Skeletal muscle cell (primary cell): ENCODE measurements at places on chromosomes 1 and 21.
A peak's percentile ranks its signal among the peaks of the same experiment; 100 is the strongest.

DNA sequence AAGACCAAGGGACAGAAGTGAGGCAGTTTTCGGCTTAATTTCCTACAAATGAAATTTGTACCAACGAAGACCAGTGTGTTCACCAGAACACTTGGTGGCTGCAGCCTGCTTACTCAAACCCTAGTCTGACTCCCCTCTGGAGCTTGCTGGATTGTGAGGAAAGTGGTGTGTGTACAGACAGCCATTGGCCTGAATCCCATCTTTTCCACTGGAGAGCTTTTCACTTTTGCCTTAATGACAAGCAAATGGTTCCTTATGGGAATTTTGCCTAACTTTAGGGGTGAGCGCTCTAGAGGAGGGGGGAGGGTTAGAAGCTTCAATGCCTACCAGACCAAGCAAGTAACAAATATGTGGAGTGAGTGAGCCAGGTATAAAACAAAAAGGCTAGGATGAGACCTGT is 17.3 kb downstream of the METTL13 start:
- no peak for DNase-seq

DNA sequence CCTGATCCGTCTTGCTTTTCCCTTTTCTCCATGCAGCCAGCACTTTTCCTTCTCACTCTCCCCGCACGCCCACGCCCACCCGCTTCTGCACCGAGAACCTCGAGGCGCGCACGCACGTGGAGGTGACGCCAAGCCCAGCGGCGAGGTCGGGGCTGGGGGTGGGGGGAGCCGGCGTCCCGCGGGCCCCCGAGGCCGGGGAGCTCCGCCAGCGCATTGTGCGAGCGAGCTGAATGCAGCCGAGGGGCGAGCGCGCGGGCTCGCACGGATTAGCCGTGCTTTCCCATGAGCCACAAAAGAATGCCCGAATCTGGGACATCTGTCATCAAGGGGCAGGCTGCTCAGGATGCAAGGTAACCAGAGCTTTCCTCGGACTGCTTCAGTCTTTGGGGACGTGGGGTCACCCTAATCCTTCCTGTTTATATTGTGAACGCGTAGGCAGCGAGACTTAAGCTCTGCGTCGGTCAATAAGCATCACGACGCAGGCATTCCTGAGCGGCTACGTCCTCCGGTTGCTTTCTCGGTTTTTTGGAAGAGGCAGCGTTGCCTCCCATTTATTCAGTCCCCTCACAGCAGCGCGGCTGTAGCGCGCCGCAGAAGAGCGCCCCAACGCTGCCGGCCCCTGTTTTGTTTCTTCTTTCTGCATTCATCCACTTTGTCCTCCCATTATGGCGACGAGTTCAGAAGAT is 67.3 kb upstream of the AKT3 start:
- peak; percentile 37 for DNase-seq

DNA sequence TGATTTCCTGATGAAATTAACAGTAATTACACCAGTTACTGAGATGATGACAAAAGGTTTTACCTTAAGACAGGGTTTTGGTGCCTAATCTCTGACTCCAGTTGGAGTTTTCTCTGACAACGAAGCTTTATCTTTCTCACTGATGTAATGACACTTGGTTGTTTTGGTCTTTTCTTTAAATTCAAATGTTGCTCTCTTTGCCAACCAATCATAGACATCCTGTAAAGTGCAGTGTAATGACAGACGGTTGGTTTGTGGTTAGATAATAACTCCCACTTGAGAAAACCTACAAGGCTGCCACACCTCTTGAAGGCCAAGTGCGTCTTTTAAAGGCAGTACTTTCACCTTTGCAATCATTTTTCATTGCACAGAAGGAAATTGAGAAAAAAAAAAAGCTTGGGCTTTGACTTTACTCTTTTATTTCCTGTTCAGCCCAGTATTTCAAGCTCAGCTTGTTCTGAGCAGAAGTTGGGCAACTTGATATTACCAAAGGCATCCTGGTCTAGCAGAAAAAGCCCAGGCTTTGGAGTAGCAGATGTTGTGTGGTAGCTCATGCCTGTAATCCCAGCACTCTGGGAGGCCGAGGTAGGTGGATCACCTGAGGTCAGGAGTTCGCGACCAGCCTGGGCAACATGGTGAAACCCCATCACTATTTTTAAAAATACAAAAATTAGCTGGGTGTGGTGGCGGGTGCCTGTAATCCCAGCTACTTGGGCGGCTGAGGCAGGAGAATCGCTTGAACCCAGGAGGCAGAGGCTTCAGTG is 14.9 kb downstream of the PDIK1L start:
- DNase-seq, result no peak

DNA sequence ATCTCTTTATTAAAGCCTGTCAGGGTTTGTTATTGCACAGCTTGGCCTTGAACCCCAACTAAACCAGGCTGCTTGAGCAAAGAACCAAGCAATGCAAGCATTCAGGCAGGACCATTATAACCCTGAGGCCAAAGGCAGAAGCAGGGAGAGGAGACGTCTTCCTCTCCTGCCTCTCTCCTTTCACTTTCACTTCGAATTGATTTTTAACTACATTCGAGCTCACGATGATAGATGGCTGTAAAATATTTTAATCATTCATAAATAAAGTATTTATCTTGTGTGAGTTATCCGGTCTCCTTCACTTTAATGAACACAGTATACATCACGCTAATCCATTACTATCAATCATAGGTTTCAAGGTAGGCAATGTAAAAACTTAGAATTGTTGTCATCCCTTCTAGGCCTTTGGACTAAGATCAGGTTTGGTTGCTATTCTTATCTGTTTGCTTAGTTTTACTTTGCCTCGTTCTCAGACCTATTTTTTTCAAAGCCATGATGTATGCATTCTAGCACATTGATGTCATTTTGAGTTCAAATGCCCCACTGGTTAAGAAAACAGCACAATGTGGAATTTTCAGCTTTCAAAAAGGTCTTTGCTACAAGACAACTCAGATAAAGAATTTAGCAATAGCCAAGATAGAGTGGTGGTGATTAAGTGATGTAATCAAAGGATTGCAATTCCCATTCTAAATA is 480.2 kb upstream of the RUNX1 start:
- DNase-seq, result no peak

- DNase-seq, result no peak
Observed at GRCh38 chr1:18629659-18630510, 761 bp upstream of the PAX7 start.

- DNase-seq, result no peak
Observed at GRCh38 chr1:225946082-225946620, 5.1 kb upstream of the LEFTY2 start.

DNA sequence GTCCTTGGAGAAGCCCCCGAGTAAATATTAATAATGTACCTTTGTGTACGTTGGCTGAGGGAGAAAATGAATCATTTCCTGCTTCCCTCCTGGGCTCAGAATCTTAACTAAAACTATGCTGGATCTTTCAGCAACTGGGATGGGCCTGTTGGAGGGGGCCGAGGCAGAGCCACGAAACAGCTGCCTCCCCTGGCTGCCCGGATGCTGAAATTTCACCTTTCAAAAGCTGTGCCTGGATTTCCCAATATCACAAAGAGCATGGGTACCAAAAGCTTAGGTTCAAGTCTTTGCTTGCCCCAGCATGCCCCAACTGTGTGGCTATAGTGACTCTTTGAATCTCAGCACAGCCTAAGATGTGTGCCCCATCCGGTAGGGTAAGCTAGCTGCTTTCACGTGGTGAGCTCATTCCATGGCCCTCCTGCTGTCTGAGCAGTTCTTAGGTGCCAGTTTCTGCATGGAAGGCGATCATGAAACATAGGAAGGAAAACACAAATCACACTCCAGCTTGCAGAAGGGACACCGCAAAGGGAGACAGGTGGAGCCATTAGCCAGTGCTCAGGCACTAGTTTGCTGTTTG is 473.5 kb downstream of the PTPRU start:
- DNase-seq, result peak; percentile 43

DNA sequence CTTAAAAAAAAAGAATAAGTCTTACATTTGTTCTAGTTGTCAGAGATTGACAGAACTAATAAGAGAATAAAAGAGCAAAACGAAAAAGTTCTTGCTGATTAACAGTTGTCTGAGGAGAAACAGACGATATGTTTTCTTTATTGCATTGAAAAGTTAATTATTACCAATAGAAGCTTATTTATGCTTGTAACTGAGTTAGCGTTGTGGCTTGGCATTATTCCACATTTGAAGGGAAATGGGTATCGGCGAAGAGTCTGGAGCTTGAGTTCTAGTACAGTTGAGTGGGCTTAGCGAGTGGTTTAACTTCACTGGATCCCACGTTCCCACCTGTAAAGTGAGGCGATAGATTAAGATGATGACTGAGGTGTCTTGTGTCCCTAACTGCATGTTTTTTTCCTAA is 109.0 kb downstream of the SDCCAG8 start:
- no peak for DNase-seq

GRCh38 chr1:41516168-41517061 is 31.9 kb upstream of the EDN2 start:
- DNase-seq, result peak; percentile 51
